ENCODE measurements at places on chromosomes 4 and X.

GRCh38 chr4:10079256-10079655 is 37.3 kb downstream of the WDR1 start:
- DNase-seq, result no peak

DNA sequence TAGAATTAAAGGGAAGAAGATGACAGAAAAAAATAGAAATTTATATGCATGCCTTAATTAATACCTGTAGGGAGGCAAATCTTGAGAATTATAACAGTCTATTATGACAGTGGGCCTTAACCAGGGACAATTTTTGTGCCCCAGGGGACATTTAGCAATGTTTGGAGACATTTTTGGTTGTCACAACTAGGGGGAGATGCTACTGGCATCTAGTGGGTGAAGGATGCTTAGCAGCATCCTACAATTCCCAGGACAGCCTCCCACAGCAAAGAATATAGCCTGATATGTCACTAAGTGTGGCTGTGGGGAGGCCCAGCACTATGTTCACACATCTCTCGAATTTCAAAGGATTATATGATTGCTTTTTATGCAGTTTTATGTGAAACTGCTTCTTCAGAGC is 10.5 kb downstream of the GPR82 start:
- no peak for DNase-seq

GRCh38 chrX:46626566-46626965 is 53.0 kb downstream of the CHST7 start:
- DNase-seq, result peak; percentile 20

GRCh38 chr4:181008164-181008563 is 1235.0 kb upstream of the TENM3 start:
- no peak for DNase-seq

- no peak for DNase-seq
Observed at GRCh38 chrX:41722816-41723618, 964 bp upstream of the GPR82 start.

DNA sequence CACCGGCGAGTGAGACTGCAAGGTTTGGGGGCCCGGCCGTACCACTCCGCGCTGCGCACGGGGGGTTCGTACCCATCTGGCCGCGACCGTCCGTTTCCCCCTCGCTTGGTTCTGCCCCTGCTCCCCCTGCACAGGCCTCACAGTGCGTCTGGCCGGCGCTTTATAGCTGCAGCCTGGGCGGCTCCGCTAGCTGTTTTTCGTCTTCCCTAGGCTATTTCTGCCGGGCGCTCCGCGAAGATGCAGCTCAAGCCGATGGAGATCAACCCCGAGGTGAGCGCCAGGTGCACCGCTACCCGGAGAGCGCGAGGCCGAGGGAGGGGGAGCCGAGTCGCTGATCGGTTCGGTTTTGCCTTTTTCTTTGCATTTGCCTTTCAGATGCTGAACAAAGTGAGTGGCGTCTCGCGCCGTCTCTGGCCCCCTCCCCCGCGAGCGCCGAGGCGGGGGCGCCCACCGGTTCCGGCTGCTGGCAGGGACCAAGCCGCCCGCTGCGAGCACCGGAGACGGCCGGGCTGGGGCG is at the start of gene UCHL1:
Gene UCHL1 (plus strand): TSS at position 189 of the 517 bp plus-strand sequence. CDS start 49 bp downstream, at position 238.
- no peak for DNase-seq

GRCh38 chrX:18406531-18407266 is 18.7 kb upstream of the CDKL5 start:
- DNase-seq, result no peak

DNA sequence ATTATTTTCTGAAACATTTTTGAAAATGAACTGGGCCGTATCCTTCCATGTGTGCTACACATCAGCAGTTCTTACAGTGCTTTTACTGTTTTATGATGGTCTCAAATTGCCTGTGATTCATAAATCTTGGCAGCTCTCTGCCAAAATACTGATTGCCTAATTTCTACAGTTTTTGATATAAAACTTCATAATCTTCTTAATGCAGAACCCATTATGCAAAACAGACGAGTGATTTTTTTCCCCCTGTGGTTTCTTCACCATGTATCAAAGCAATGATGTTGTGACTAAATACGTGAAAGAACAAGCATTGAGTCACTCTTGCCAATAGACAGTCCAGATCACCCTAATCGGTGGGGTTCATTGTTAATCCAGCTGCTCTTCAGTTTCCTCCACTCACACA is 156.4 kb upstream of the WDR1 start:
- no peak for DNase-seq

- no peak for DNase-seq
Observed at GRCh38 chr4:77151241-77151640, 5.8 kb upstream of the CCNG2 start.

GRCh38 chr4:26369581-26369980 is 48.8 kb downstream of the RBPJ start:
- DNase-seq, result no peak

DNA sequence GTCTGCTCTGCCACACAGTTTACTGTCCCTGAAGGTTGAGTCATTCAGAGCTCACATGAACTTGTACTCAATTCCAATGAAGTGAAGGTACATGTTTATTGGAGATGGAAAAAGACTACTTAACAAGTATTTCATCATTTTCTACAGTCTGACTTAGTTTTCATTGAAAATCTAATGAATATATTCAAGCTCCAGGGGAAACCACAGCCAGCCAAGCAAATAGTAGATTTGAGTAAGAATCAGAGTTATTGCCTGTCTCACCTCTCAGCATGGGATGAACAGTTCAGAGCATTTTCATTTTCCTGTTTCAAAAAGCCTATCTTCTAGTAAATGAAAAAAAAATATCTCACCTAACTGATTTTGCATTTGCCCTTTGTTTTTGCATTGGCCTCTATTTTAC is 1249.4 kb upstream of the DIAPH2 start:
- DNase-seq, result no peak

DNA sequence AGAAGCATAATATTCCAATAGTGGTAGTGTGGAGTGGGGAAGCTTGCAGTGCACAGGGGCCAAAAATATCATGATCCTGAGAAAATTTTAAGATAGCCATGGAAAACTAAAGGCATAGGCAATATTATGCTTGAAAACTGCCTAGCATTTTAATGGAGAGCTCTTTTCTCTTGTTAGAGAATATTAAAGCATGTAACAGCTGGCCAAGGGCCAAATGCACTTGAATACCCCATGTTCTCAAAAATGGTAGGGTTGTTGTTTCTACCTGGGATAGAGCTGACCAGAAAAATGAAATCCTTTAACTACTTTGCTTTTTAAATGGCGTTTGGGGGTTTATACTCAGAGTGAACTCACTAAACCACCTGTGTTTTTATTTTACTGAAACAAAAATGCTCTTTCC is 739.6 kb upstream of the SLIT2 start:
- no peak for DNase-seq

- no peak for DNase-seq
Observed at GRCh38 chr4:185033072-185033471, 14.8 kb downstream of the HELT start.
